ENCODE measurements at places on chromosomes 2 and 18. TPM values are rescaled to one million over a fixed set of nuclear protein-coding genes. Genes with fewer than 3 reads are reported as not detected.

GRCh38 chr2:19264852-19265251 lies 93.6 kb downstream of the OSR1 start:
- H3K27ac ChIP-seq: no peak overlapping the region
- no peak overlapping the region for H3K4me3 ChIP-seq
- no peaks in the 10 kb centered on the region for H3K27me3 ChIP-seq
- H3K4me1 ChIP-seq: no peaks in the 10 kb centered on the region
- DNase-seq: no peak

GRCh38 chr2:115825912-115826311 lies 1383.5 kb downstream of the DPP10 start:
- no peaks in the 10 kb centered on the region for H3K36me3 ChIP-seq
- H3K27me3 ChIP-seq: no peaks in the 10 kb centered on the region
- H3K4me3 ChIP-seq: no peak overlapping the region
- H3K4me1 ChIP-seq: no peaks in the 10 kb centered on the region
- no peak overlapping the region for H3K27ac ChIP-seq
- no peak for DNase-seq

FNDC4 gene
- 2.9 TPM for total RNA-seq

SCYGR4 gene
- total RNA-seq: not detected

DNA sequence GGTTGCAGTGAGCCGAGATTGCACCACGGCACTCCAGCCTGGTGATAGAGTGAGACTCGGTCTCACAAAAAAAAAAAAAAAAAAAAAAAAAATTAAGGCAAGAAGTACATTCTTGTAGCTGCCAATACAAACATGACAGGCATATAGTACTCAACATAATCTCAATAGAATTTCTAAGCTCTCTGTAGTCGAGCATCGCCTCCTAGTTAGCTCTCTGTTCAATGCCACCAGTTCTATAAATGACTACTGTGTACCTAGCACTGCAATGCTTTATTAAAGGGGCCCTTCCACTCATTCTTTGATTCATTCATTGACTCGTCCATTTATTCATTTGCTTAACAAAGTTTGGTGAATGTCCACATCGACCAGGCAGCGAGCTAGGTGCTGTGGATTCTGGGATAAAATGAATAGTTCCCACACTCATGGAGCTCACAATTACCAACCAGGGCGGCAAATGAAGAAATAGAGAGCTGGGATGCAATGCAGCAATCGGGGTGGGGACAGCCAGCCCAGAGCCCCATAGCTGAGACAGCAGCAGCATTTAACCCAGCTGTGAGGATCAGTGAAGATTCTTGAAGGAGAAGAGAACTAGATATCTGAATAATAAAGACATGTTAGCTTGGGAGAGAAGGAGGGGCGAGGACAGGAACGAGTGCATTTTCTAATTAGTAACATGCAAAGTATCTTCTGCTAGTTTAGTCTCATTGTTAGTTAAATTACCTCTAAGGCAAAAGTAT lies 349.8 kb downstream of the LPIN1 start:
- no peak overlapping the region for H3K4me3 ChIP-seq
- DNase-seq: no peak
- H3K36me3 ChIP-seq: no peaks in the 10 kb centered on the region
- H3K27me3 ChIP-seq: no peaks in the 10 kb centered on the region
- no peak overlapping the region for H3K27ac ChIP-seq
- no peaks in the 10 kb centered on the region for H3K4me1 ChIP-seq

- H3K36me3 ChIP-seq: peaks cover 54% of the 10 kb centered on the region
- peak overlapping the region; percentile 78 for H3K27ac ChIP-seq
- peaks cover 25% of the 10 kb centered on the region for H3K4me1 ChIP-seq
- DNase-seq: no peak
- H3K4me3 ChIP-seq: no peak overlapping the region
These were observed 43.0 kb downstream of the BIN1 start for GRCh38 chr2:127063701-127064590.

- H3K4me3 ChIP-seq: no peak overlapping the region
- DNase-seq: no peak
- H3K36me3 ChIP-seq: peaks cover 86% of the 10 kb centered on the region
- H3K4me1 ChIP-seq: no peaks in the 10 kb centered on the region
These were observed 9.5 kb downstream of the PNO1 start for GRCh38 chr2:68167186-68167585.

G6PC2 gene
- not detected for total RNA-seq

DNA sequence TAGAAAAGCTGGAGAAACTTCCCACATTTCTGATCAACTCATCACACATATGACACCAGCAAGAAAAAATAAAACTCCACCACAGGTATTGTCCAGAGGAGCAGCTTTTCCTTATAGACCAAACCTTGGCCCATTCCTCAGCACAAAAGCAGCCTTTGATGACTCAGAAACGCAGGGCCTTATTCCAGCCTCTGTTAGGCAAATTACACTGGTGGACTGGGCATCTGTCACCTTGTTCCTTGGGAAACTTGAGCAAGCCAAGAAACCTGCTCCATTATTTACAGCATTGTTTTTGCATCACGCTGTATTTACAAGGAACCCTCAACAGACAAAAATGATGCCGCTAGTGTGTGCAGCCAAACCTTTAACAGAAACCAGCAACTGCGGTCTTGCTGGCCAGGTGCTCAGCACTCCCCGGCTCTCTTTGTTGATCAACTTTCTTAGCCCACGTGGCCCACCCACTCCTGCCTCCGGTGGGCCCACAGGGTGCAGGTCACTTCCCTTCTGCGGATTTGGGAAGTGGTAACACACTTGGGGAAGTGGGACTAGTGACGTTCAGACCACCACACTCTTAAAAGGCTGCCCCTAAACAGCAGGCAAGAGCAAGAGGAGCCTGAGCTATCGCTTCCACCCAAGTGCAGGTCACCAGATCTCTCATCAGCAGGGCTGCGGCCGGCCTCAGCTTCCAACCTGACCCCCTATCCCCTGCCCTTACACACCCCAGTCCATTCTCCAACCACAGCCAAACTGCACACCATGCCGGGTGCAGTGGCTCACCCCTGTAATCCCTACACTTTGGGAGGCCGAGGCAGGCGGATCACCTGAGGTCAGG lies 1.5 kb downstream of the AP1S3 start:
- no peaks in the 10 kb centered on the region for H3K36me3 ChIP-seq
- H3K4me1 ChIP-seq: peaks cover 10% of the 10 kb centered on the region
- no peaks in the 10 kb centered on the region for H3K27me3 ChIP-seq
- H3K4me3 ChIP-seq: no peak overlapping the region

- H3K4me3 ChIP-seq: no peak overlapping the region
- H3K27me3 ChIP-seq: no peaks in the 10 kb centered on the region
- peak overlapping the region; percentile 13 for H3K27ac ChIP-seq
These were observed 12.0 kb downstream of the SLC38A11 start for GRCh38 chr2:164943289-164943688.

DNA sequence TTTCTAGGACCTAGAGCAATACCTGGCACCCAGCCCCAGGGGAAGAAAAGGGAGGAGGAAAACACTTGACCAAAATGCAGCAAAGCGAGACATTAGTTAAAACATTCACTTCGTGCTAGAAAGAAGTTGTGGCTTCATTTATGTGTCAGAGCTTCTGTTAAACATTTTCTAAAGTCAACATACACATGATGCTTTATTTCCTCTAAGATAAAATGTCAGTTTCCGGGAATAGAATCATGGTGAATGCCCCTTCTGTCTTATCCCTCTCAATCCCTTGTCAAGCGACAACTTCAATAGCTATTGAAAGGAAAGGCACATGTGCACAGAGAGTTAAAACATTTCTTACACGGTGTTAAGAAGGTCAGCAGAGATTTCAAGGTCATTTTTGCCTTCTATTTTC lies 404.6 kb upstream of the CWC22 start:
- no peaks in the 10 kb centered on the region for H3K27me3 ChIP-seq
- no peak for DNase-seq
- H3K4me3 ChIP-seq: no peak overlapping the region
- H3K36me3 ChIP-seq: no peaks in the 10 kb centered on the region
- no peak overlapping the region for H3K27ac ChIP-seq

DNA sequence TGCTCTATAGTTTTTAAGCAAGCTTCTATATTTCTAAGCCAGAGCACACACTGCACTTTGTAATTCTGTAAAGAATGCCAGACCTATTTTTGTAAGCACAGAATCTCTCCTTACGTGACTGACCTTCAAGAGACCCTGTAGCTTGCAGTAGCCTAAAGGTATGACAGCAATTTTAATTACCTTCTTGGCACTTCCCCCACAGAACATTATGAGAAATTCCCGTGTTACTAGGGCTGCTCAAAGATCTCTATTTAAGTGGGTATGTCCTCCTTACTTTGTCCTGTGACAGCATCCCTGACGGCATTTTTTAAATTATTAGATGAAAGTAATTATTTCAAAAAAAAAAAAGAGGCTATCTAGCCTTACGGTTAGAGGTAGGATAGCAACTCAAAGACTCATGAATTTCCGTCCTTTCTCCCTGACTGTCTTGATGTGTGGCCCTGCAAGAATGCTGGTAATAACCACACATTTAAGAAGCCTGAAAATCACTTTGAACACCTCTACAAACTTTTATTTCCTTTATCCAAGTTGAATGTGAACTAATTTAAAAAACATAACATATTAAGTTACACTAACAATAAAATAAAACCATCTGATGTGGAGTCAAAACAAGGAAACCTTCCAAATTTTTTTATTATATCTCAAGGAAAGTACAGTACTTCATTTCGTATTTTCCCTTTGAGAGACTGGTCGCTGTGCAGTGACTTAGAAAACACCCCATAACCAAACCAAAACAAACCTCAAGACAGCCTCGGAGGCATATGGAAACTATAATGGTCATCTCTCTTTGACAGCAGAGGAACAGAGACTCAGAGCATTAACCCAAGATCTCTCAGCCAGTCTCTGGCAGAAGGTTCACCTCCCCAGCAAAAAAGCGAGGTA lies 54.9 kb downstream of the THUMPD2 start:
- H3K27me3 ChIP-seq: no peaks in the 10 kb centered on the region
- no peaks in the 10 kb centered on the region for H3K36me3 ChIP-seq
- H3K27ac ChIP-seq: no peak overlapping the region
- no peak overlapping the region for H3K4me3 ChIP-seq

GRCh38 chr2:109591206-109591605 lies 22.6 kb downstream of the SEPTIN10 start:
- no peaks in the 10 kb centered on the region for H3K4me1 ChIP-seq
- no peak overlapping the region for H3K27ac ChIP-seq
- no peak for DNase-seq
- H3K27me3 ChIP-seq: no peaks in the 10 kb centered on the region
- H3K4me3 ChIP-seq: no peak overlapping the region

GRB14 gene
- not detected for total RNA-seq
